T follicular helper cell (primary cell): ENCODE measurements at places on chromosomes 2 and 18.

DNA sequence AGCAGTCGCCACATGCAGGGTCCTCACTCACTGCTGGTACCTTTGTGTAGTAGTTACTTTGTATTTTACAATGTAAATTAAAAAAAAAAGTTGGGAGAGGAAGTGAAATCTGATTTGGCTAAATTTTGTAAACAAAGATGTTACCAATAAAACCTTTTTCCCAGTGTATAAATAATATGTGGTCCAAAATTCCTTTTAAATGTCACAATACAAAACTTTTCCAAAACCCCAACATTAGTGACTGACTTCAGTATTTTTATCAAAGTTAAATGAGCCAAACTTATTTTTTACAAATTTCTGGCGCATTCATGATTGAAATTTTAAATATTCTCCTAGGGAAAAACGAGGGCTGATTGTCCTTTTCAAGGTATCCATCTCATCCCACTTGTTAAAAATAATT lies 239.9 kb downstream of the AGAP1 start:
- DNase-seq, result no peak

- no peak for DNase-seq
Measured at GRCh38 chr18:5842653-5843052, 52.7 kb downstream of the TMEM200C start.

DNA sequence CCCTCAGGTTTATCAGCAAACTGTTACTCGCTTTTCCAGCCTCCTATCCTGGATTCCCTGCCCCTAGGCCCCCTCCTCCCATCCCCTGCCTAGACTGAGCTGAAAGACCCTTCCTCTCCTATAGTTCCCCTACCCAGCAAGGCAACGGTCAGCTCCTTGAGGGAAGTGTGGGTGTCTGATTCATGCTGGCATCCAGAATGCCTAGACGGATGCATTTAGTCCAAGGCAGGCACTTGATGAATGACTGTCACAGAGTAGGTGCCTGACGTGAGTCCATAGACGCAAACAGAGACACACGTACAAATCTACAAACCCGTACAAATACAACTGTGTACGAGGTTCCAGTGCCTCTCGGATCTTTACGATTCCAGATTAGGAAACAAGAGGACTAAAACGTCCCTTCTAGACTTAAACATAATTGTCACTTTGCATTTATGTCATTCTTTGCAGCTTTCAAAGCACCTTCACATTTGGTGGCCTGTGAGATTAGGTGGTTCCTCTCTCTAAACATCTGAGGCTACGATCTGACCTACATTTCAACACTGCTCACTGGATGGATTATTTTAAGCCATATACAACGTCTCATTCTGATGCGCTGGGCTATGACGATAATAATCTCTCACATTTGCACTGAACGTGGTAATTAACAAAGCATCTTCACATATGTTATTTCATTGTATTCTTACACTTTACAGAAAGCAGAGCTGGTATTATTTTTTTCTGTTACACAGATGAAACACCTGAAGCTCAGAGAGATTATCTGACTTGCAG lies 36.7 kb downstream of the DNMT3A start:
- DNase-seq, result no peak

DNA sequence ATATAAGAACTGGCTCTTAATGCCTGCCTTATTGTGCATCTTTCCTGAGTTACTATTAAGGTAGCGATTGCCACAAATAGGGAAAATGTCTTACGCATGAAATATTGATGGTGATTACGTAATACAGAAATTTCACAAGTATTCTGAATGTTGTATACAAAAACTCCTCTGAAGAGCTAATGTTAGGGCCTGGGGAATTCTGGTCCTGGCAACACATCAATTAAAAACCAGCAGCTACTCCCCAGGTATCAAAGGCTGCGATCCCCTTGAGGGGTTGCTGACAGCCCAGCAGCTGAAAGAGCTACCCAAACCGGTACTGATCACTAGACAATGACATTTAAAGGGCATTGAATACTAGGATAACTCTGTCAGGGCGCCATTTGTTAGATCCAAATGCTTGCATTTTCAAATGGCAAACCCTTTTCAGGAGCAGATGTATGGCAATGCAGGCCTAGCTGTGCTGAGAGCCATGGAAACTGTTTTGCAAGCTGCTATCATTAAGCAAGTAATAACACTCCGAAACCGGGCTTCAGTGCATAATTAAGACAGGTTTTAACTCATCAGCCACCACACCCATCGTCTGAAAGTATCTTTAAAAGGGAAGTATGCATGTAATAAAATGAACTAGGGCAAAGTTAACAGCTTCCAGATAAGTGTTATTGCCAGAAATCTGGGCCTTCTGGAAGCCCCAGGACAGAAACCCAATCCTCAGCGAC lies 78.4 kb downstream of the CLHC1 start:
- DNase-seq, result no peak

DNA sequence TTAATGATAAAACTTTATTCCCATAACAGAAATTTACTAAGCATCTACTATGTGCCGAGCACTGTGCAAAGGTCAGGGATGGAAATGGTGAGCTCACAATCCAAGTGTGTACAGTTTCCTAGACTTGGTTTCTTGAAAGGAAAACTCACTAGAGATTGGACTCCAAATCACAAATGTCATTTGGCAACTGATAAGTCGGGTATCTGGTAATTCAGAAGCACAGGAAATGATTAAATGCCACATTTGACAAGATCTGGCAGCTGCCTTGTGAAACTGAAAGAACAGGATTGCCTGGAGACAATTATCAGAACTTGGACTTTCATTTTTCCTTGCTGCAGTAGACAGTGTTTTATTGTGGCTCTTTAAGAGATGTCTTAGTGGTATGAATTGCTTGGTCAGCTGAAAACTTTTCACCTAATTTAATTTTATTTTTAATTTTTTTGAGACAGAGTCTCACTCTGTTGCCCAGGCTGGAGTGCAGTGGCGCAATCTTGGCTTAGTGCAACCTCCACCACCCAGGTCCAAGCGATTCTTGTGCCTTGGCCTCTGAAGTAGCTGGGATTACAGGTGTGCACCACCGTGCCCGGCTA lies 19.2 kb downstream of the ITGA6 start:
- DNase-seq, result no peak

DNA sequence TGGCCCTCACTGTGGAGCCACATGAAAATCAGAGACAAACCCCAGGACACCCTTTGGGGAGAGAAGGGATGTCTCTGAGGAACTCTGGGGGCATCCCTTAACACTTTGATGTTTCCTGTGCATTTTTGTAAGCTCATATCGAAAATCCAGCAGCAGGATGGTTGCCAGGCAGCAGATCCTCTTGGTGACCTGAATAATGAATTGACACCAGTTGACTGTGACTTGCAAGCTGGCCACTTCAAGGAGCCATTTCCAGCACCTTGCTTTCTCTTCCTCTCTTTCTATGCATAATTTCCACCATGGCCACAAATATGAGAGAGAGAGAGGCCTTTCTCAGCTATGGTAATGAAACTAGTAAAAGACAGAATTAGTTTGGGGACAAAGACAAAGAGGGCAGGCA lies 91.7 kb downstream of the NRP2 start:
- DNase-seq, result no peak

DNA sequence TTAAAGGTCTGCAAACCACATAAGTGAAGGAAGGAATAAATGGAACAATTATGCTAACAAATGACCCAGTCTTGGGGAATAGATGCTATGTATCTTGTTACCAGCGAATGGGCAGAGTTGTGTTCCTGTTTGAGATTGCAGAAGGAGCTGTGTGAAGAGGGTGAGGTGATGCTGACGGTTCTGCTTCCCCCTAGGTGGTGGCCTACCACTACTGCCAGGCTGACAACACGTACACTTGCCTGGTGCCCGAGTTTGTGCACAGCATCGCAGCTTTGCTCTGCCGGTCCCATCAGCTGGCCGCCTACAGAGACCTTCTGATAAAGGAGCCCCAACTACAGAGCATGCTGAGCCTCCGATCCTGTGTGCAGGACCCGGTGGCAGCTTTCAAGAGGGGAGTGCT lies 111.7 kb downstream of the WDSUB1 start:
- no peak for DNase-seq

DNA sequence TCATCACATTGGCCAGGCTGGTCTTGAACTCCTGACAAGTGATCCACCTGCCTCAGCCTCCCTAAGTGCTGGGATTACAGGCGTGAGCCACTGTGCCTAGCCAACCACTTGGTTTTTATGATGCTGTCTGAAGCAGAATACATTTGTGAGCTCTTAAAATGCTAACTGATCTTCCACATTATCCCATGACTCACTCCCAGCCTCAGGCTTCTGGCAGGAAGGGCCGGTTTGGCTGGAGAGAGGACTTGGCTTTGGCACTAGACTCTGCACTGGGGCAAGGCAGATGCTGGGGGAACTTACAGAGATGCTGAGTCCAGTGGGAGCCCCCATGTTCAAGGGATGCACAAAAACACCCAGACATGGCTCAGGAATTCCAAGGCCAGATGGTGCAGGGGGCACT lies 40.5 kb upstream of the SH3BP4 start:
- no peak for DNase-seq

GRCh38 chr18:11906176-11906575 lies 1.9 kb downstream of the MPPE1 start:
- DNase-seq, result no peak

GRCh38 chr2:70717431-70718038 lies 50.5 kb downstream of the ADD2 start:
- DNase-seq, result no peak
